ENCODE measurements at places on chromosomes 7 and 10. TPM values are rescaled to one million over a fixed set of nuclear protein-coding genes. Genes with fewer than 3 reads are reported as not detected.

The FANK1 gene
- total RNA-seq = not detected

DNA sequence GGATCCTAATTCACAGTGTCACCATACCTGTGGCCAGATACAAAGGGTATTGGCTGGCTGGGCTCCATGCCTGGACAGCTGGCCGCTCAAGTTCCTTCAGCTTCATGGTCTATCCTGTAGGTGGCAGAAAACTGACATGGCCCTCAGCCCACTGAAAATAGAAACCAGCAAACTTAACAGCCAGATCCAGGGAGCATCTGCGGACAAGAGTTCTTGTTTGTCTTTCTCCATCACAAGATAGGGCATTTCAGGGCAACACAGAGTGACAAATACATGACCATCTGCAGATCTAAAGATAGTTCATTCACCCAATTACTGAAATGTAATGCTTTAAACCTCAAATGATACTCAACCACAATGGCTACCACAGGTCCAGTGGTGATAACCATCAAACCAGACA is 2.8 kb downstream of the SEC31B start:
- DNase-seq = no peak

- DNase-seq = no peak
Observed at GRCh38 chr10:130747946-130748345, 563.6 kb downstream of the TCERG1L start.

GRCh38 chr7:7214398-7215347 is 32.3 kb downstream of the C1GALT1 start:
- no peak for DNase-seq

Data from thoracic aorta (tissue), 2 donors.